ENCODE measurements at places on chromosomes 3 and 15.
A peak's percentile ranks its signal among the peaks of the same experiment; 100 is the strongest.

GRCh38 chr3:189698811-189699210, 67.6 kb downstream of the TP63 start:
- no peak for DNase-seq

- DNase-seq: no peak
Measured at GRCh38 chr15:77991029-77991406, 86.5 kb downstream of the TBC1D2B start.

DNA sequence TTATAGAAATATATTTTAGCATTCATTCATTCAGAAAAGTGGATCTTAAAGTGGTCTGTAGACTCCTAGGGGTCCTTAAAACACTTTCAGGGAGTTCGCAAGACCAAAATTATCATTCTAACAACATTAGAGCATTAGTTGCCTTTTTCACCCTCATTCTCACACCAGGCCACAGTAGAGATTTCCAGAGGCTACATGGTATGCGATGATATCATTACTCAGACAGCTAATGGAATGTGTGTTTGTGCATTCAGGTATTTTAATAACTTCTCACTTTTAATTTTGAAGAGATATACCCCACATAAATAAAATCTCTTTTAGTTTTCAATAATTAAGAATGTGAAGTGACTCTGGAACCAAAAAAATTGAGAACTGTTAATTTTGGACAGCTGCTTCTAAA, 206.9 kb downstream of the NSUN3 start:
- no peak for DNase-seq

DNA sequence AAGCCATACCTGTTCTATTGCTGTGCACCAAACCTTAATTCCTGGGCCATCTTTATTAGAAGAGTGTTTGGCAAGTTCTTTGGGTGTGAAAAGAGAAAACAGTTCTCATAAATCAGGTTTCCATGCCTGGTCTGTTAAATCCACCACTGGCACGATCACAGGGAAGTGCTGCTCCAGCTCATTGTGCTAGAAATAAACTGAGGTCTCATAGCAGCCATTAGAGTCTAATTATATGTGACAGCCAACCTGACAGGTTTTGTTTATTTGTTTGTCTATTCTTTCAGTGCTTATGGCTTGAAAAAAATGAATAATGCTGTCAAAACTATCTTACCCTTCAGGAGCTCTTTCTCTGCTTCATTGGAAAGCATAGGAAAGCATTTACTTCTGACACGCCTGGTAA, 147.1 kb upstream of the CNTN6 start:
- no peak for DNase-seq

- DNase-seq: no peak
Measured at GRCh38 chr15:90703455-90703854, 13.7 kb upstream of the BLM start.

GRCh38 chr3:18442756-18443664, 17.9 kb upstream of the SATB1 start:
- DNase-seq: no peak

GRCh38 chr15:64905119-64905831, 6.4 kb upstream of the ANKDD1A start:
- DNase-seq: no peak

DNA sequence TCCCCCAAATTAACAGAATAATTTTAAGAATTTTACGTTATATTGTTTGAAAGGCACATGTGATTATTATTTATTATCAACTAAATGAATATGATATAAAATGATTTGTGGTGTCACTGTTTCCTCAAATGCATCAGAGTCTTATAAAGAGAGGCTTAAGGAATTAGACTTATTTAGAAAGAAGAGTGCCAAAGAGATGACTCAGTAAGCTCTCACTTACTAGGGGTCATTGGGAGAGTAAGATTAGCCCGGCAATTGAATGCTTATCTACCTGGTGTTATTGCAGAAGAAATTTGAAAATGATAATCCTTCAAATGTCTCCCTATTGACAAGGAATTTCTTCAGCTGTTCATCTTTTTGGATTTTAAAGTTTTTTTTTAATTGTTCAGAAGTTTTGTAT, 408.7 kb downstream of the OXSM start:
- no peak for DNase-seq

GRCh38 chr3:149781741-149782140, 10.6 kb downstream of the ANKUB1 start:
- no peak for DNase-seq

GRCh38 chr3:176994891-176995781, 202.1 kb downstream of the TBL1XR1 start:
- DNase-seq: no peak

DNA sequence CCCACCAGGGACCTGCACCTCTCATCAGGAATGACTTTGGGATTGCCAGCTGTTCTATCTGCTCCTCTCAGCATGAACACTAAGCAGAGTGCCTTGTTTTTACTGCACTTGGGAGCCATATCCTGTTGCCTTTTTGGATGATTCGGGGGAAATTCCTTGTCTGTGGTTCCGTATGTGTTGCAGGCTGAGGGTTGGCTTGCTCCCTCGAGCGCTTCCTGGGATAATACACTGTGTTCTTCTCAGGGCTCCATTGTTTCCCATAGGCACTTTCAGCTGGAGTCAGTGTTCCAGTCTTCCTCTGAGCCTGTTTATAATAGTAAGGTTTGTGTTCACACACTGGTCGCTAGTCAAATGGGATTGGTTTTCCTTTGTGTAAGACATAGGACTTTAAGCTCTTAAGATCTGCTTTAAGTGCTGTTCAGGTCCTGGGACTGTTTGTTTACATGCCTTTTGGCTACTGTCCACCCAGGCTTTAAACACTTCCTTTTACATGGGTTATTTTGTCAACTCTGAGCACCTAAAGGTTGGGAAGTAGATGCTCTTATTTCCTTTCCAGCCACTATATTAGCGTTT, 23.4 kb downstream of the BOC start:
- DNase-seq: no peak

DNA sequence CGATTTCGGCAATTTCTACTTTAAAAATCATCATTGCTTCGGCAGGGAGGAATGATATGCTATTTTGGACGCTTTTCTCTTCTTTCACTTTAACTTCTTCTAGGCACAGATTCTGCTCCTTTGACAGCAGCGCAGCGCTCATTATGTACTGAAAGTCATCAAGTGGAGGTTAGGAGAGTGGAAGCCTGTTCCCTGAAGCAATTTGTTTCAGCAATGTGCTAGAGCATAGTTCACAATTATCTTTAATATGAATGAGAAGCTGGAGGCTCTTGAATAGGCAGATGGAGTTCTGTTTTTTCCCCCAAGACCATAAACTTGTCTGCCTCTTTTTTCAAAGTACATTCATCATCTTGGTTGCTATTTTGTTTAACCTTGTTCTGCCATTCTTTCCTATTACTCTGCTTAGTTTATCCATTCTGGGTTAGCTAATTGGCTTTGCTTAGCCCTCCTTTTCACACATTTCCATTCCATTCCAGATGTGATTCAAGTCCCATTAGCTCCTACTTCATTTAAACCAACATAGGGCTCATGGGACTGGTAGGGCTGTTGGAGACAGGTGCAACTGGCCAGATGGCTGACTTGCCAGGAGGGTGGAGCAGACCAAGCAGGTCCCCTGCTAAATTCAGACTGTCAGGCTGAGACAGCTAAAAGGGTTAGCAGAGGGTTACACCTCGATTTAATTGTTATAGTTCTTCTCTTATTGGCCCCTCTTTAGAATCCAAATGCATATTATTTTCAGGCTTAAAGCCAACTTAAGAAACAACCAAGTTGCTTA, 534.7 kb upstream of the CBLB start:
- DNase-seq: no peak

DNA sequence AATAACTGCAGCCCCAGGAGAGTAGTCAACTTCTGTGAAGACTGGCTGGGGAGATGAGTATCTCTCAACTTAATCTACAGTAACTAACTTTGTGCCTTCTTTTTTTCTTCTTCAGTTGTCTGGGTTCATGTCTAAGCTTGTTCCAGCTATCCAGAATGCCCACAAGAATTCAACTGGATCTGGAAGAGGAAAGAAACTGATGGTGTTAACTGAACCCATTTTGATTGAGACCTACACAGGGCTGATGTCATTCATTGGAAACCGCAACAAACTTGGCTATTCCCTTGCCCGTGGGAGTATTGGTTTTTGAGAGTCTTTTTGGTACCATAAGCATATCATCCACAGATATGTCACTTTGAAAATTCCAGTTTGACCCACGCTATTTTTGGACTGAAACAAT, 148.7 kb downstream of the TPRG1 start:
- no peak for DNase-seq

DNA sequence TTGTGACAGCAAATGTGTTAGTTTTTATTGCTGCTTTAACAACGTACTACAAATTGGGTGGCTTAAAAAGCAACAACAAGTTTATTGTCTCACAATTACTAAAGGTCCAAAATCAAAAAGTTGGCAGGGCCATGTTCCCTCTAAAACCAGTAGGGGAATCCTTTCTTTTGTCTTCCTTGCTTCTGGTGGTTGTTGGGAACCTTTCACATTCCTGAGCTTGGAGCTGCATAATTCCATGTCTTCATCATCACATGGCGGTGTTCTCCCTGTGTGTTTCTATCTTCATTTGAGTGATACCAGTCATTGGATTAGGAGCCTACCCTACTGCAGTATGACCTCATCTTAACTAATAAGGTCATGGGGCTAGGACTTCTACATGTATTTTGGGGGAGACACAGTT, 7.4 kb downstream of the SPRED1 start:
- DNase-seq: no peak

DNA sequence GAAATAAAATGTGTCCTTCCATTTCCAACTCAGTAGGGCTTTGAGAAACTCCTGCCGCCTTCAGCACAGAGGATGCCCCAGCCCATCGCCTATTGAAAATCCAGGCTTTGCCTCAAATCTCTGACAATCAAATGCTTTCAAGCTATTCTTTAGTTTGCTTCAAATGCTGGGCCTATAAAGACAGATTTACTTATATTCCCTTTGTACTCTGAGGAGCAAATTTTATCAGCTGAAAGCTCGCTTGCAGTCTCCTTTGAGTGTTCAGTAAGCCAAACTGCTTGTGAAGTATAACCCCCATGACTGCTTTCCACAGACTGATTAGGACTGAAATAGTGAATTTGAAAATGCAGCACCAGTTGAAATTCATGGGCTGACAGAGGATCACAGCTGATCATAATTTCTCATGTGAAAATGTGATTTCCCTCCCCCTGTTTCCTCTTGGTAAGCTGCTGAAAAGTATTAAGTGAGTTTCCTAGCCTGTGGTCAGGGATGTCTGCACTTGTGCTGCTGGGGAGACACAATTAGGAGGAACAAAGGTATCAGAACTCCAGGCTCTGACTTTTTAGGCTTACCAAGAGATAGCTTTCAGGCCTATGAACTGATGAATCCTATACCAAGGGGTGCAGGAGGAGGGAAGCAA, 563.4 kb upstream of the TGFBR2 start:
- no peak for DNase-seq

- DNase-seq: no peak
Measured at GRCh38 chr3:105101603-105102002, 265.1 kb upstream of the ALCAM start.

DNA sequence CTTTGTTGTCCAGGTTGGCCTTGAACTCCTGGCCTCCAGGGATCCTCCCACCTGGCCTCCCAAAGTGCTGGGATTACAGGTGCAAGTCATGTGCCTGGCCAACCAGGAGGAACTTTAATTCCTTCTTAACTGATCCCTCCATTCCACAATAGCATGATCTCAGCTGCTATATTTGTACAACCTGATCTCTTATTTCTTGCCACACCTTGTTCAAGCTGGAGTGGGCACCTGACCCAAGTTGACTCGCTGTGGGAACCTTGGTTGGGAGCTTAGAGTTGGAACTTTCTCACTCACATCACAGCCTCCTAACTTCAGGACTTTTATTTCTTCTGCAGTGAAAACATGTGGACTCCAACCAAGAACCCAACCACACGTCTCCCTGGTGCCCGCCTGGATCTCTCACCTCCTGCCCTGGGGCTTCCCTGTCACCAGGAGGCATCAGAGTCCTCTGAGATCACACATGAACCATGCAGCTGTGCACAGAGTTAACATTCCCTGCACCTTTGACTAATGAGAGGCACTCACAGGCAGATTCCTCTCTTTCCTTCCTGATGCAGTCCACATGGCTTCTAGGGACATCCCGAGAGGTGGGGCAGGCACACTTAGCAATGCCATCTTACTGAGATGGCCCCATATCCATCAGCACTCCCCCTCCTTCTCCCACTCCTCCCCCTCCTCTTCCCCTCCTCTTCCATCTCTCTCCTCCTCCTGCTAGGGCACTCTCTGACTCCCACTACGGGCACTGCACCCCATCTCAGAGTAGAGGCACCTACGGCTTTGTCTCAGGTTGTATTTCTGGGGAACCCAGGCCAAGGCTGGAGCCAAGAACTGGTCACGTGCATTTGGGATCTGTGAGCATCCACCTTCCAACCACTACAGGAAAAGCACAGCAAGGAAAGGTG, 9.7 kb upstream of the CYFIP1 start:
- no peak for DNase-seq

- no peak for DNase-seq
Measured at GRCh38 chr3:156649681-156650080, 24.7 kb upstream of the TIPARP start.

DNA sequence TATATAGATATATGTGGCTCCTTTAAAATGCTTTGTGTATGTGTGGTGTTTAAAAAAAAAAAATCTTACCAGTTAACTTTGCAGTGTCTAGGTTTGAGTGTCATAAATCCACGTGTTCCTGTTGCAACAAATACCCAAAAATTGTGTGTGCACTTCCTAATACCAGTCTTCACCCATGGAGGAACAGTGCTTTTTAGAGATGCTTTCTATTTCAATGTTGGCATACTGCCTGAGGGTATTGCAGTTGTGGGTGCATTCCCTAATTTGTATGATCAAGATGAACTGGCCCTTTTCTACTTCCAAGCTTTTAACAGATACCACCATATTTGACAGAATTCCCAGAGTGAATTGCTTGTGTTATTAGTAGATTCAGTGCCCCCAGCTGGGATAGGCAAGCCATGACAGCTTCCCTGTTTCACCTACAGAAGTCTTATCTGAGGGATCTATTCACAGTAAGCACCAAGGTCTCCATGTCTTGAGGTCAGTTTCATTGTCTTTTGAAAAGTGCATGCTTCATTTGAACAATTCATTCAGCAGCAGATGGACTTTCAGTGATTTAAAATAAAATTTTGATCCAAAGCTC, 68.9 kb upstream of the GOLGA6B start:
- DNase-seq: no peak

GRCh38 chr15:70286113-70286806, 188.5 kb upstream of the TLE3 start:
- DNase-seq: no peak

- DNase-seq: peak; percentile 87
Measured at GRCh38 chr3:88713233-88713691, 394.2 kb upstream of the EPHA3 start.

GRCh38 chr15:31261266-31262142, 65.1 kb upstream of the KLF13 start:
- no peak for DNase-seq

Measured in HS-27A (cell line).